ENCODE measurements at places on chromosomes 3 and 15.

- no peak for DNase-seq
These were observed 9.2 kb upstream of the SLC6A1 start for GRCh38 chr3:10983219-10983916.

DNA sequence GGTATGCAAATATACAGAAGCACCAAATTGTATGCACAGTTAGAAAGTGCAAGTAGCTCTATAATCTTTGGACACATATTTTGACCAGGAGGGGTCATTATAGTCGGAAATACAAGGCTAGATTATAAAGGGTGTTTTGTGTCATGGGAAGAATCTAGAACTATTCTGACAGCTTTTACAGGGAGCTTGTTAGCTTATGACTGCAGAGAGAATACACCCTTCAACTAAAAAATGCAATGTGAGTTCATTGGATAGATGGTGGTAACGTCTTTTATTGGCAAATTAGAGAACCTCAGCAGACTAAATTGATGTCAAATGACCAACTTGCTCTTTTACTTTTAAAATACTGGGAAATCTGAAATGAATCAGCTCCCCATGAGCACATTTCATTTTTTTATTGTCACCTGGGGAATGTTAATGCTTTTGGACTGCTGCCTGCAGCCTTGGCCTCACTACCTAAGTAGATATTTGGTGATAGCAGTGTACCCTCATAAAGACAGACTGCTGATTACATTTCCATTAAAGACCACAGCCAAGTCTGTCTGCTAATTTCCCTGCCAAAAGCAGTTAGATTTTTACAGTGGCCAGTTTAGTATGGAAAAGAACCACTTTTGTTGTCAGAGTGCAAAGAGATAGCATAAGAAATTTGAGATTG, 515.9 kb upstream of the DPPA4 start:
- DNase-seq, result no peak

DNA sequence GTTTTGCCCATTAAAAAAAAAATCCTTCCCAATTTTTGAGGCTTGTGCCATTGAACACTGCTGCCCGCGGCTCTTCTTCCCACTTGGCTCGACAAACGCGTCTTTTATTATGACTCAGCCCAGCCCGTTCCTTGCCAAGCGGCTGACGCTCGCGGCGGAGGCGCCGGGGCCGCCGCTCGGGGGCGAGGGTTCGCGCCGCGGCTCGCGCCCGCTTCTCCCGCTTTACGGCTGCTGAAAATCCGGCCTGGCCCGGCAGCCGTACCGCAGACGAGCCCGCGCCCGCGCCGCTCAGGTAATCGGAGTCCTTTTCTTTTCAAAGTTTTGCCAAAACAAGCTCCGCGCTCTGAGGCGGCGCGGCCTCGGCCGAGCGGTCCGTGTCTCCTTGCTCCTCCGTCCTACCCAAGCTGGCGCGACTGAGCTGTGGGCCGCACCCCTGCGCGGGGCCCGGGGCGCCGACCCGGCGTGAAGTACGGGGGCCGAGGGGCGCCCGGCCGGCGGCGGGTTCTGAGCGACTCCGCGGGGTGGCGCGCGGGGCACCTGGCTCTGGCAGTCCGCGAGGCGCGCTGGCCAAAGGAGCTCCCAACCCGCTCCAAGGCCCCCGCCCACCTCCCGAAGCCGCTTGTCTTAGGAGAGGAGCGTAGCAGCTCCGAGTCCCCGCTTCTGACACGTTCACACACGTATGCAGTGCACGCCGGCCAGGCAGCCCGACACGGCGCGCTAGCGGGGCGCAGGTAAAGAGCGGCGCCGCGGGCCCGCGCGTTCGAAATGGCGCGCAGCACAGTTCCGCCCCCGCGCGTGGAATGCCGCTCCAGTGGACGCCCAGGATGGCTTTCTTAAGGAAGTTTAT, 418.2 kb upstream of the NAALADL2 start:
- peak; percentile 69 for DNase-seq

DNA sequence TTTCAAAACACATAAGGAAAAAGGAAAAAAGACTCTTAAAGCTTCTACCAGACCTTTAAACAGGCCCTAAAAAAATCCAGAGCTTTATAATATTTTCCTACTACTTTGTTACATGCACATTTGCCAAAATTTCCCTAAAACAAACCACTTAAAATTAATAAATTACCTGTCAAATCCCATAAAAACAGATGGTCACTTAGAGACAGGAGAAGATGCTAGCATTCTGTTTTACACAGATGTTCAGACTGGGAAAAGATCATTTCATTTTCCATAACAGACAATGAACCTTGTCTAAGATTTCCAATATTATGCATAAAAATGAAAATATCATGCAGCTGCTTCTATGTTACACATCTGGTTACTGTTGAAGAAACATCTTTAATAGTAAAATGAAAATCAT, 66.6 kb downstream of the SUCLG2 start:
- no peak for DNase-seq

DNA sequence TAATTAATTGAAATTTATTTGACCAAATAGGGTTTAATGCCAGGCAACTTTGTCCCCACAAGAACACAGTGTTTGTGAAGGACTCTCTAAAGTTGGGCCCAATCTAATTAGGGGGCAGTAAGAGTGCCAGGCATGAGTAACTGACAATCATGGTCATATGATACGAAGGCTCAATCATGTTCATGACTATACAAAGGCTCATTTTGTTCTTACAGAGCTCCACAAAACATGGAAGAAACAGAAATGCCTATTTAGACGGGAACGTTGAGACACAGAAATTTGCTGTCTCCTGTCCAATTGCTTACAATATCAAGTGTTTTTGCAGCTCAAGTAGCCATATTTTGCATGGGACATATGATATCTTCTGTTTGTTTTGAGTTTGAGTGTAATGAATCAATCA, 391.1 kb downstream of the SI start:
- DNase-seq, result no peak

DNA sequence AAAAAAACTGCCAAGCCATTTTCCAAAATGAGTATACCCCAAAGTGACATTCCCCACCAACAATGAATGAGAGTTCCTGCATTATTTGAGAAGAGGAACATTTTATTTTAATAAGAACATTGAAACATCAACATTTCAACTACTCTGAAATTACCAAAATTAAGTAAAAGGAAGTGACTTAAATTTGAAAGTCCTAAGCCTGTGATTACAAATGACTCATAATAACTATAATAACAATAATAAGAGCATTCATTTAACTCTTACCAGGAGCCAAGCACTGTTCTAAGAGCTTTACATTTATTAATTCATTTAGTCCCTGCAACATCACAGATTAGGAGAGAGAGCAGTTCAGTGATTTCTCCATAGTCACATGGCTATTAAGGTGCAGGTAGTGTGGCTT, 32.4 kb downstream of the LRRC28 start:
- DNase-seq, result no peak

- no peak for DNase-seq
These were observed 62.5 kb upstream of the TLE3 start for GRCh38 chr15:70160267-70160666.

DNA sequence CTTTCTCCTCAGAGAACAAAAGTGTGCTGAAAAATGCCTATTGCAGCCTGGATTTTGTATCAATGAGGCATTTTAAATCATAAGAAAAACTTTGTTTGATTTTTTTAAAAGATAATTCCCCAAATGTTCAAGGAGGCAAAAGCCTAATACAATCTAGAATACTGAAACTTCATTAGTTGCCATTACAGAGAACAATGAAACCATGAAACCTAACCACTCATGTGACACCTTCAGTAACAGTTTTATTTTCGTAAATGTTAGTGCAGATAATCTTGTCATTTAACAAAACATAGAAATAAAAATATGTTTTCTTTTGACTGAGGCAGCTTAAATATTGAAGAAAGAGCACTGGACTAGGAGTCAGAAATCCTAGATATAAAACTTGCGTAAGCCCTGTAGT, 655.9 kb downstream of the RBMS3 start:
- no peak for DNase-seq

DNA sequence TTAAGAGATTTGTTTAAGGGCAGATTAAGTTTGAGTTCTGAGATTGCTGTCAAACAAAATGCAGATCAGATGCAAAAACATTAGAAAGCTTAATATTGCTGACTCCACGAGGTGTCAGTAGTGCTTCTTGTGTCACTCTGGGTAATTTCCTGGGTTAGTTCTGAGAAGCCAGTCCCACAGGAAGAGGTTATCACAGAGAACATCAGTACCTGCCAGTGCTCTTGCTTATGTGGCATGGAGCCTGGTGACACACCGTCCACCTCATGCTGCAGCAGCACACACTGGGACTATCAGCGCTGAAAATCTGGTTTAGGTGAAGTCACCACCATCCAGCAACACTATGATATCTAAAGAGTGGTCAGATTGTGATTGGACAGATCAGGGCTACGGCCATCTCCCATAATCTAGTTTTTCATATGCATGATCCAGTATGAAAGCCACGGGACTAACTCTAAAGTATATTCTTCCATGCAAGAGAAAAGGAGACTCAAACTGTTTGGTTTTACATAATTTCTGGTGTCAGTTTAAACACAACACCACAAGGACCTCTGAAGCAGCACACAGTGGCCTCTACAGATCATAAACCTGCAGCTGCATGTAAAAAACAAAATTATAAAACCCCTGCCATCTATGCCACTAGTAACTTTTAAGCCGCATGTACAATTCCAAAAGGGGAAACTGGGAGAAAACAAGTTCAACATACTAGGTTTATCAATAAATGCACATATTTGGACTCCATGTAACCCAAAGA, 36.1 kb upstream of the MYO5C start:
- DNase-seq, result peak; percentile 19

DNA sequence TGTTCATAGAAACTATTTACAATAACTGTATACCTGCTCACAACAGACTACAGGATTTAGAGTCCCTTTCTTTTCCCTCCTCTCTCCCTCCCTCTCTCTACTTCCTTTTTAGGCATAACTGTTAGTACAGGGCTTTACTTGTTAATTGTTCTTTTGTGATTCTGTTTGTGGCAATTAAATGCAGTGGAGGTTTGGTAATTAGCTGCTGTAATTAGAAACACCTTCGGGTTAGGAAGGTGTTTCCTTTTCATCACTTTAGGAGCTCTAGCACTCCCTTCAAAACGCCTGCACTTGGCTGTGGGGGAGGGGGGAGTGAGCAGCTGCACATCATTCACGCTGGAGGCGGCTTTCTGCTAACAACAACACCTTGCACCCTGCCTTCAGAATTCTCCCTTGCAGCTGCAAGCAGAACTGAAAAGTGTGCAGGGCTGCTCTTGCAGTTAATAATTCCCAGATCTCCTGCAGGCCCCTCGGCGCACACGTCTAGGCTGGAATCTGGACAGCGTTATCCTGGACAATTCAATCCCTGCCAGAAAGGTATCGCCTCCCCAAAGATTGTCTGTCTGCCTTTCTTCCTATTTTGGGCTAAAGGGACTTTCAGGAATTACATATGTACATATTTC, 242.6 kb upstream of the RGMA start:
- no peak for DNase-seq

DNA sequence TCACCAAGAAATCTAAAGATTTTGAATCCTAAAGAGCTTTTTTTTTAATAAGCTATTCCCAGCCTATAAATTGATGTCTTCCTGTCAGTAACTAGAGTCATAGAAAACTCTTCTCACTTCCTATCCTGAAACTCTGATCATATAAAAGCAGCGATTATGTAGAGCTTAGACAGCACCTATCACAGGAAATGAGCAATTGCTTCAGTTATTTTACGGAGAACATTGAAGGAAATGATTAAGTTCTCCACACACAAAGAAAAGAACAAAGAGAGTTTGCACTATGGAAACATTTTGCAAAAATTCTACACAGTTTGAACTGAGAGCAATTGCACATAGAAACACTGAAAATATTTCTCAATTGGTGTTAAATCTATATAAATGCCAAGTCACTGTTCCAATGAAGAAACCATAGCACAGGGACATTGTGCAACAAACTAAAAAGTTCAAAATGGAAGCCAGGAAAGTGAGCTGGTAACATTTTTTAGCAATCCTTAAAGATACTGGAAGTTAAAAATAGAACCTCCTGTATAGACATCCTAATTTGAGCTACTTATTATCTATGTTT, 291.5 kb upstream of the ARHGEF26 start:
- DNase-seq, result peak; percentile 76

GRCh38 chr3:4674216-4674615, 181.1 kb downstream of the ITPR1 start:
- no peak for DNase-seq

- DNase-seq, result no peak
These were observed 769.5 kb downstream of the GRM7 start for GRCh38 chr3:7630351-7630911.

GRCh38 chr15:93477721-93478120, 388.7 kb upstream of the RGMA start:
- no peak for DNase-seq

DNA sequence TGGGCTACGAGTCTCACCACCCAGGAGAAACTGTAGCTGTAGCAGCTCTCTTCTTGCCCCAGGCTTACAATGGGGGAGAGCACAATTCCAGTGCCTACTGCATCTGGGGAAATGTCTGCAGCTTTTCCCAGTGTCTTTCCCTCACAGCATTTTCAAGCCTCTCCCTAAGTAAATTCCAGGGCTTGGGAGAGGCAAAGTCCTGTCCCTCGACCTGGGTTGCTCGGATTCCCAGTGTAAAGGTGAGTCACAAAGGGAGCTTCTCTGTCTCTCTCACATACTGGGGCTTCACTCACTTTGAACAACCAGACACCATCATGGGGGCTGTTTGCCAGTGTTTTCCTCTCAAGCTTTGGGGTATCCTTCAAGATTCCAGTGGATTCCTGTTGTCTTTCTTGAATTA, 689.4 kb upstream of the NAALADL2 start:
- no peak for DNase-seq

DNA sequence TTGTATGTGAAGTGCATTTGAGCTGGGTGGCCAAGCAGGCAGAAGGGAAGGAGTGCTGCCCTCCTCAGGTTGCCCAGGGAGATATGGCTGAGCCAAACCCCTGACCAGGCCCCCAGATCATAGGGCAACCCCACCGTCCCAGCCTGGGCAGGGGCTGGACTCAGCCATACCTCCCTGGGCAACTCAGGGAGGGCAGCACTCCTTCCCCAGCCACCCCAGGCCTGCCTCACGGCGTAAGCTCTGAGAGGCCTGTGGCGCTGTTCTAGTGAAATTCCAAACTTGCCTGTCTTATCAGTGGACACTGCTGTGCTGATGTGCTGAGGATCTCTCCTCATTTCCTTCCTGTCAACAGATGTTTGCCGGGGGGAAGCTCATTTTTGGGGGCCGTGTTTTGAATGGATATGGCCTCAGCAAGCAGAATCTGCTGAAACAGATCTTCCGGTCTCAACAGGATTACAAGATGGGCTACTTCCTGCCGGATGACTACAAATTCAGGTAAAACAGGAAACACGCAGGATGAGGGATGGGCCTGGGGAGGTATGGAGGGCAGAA, 57.6 kb upstream of the FGD5 start:
- DNase-seq, result no peak

DNA sequence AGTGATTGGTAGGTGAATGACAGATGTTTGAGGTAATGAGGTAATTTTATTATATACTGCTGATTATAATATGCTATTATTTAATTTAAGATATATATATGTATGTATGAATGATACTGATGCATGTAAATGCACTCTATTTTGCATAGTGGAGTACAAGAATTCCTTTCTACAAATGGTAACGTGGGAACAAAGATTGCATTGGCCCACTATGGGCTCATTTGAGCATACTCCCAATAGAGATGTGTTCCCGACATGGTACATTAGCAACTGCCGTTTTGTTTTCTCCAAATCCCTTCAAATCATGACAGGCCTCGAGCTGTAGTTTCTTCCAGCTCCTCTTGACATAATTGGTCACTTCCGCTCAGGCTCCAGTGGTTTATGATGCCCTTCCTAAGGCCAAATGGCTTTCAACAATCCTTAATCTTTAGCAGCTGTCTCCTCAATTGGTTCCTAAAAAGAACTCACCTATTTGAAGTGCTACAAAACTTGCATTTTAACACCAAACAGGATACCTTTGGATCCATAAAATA, 266.1 kb downstream of the ADAMTSL3 start:
- no peak for DNase-seq

- DNase-seq, result no peak
These were observed 35.9 kb upstream of the TMEM115 start for GRCh38 chr3:50395070-50395860.
